Mesothelial cell of epicardium (in vitro differentiated cells): ENCODE measurements at places on chromosomes 16 and 17.

GRCh38 chr16:63618896-63619485 is 1502.9 kb downstream of the CDH11 start:
- no peak overlapping the region for H3K4me3 ChIP-seq
- no peak for DNase-seq
- no peak overlapping the region for H3K27ac ChIP-seq
- no peaks in the 10 kb centered on the region for H3K36me3 ChIP-seq

DNA sequence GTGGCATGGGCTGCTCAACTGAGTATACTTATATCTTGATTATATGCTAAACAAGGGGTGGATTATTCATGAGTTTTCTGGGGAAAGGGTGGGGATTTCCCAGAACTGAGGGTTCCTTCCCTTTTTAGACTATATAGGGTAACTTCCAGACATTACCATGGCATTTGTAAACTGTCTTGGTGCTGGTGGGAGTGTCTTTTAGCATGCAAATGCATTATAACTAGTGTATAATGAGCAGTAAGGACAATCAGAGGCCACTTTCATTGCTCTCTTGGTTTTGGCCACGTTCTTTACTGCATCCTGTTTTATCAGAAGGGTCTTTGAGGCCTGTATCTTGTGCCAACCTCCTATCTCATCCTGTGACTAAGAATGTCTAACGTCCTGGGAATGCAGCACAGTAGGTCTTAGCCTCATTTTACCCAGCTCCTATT is 12.0 kb downstream of the PRR11 start:
- no peaks in the 10 kb centered on the region for H3K4me1 ChIP-seq
- no peaks in the 10 kb centered on the region for H3K27me3 ChIP-seq
- peaks cover 5% of the 10 kb centered on the region for H3K36me3 ChIP-seq
- no peak overlapping the region for H3K27ac ChIP-seq

- no peaks in the 10 kb centered on the region for H3K36me3 ChIP-seq
- H3K27me3 ChIP-seq: peaks cover 37% of the 10 kb centered on the region
- no peak overlapping the region for H3K4me3 ChIP-seq
- no peak for DNase-seq
- H3K4me1 ChIP-seq: no peaks in the 10 kb centered on the region
Measured at GRCh38 chr16:975291-975690, 4.5 kb upstream of the LMF1 start.

GRCh38 chr16:84754353-84754856 is 54.6 kb downstream of the USP10 start:
- DNase-seq: no peak
- H3K36me3 ChIP-seq: peaks cover 3% of the 10 kb centered on the region
- peak overlapping the region; percentile 87 for H3K27ac ChIP-seq

- no peak for DNase-seq
- H3K36me3 ChIP-seq: peaks cover 19% of the 10 kb centered on the region
- no peak overlapping the region for H3K27ac ChIP-seq
- H3K4me1 ChIP-seq: peaks cover 23% of the 10 kb centered on the region
Measured at GRCh38 chr16:4428500-4428899, 2.8 kb downstream of the DNAJA3 start.

- H3K36me3 ChIP-seq: no peaks in the 10 kb centered on the region
- H3K4me3 ChIP-seq: no peak overlapping the region
- no peaks in the 10 kb centered on the region for H3K27me3 ChIP-seq
- no peak overlapping the region for H3K27ac ChIP-seq
Measured at GRCh38 chr17:16911141-16911937, 60.6 kb downstream of the TNFRSF13B start.

GRCh38 chr17:13114601-13115031 is 96.8 kb upstream of the ELAC2 start:
- H3K4me3 ChIP-seq: peak overlapping the region; percentile 58
- peaks cover 27% of the 10 kb centered on the region for H3K4me1 ChIP-seq
- H3K27me3 ChIP-seq: no peaks in the 10 kb centered on the region
- peak; percentile 49 for DNase-seq

DNA sequence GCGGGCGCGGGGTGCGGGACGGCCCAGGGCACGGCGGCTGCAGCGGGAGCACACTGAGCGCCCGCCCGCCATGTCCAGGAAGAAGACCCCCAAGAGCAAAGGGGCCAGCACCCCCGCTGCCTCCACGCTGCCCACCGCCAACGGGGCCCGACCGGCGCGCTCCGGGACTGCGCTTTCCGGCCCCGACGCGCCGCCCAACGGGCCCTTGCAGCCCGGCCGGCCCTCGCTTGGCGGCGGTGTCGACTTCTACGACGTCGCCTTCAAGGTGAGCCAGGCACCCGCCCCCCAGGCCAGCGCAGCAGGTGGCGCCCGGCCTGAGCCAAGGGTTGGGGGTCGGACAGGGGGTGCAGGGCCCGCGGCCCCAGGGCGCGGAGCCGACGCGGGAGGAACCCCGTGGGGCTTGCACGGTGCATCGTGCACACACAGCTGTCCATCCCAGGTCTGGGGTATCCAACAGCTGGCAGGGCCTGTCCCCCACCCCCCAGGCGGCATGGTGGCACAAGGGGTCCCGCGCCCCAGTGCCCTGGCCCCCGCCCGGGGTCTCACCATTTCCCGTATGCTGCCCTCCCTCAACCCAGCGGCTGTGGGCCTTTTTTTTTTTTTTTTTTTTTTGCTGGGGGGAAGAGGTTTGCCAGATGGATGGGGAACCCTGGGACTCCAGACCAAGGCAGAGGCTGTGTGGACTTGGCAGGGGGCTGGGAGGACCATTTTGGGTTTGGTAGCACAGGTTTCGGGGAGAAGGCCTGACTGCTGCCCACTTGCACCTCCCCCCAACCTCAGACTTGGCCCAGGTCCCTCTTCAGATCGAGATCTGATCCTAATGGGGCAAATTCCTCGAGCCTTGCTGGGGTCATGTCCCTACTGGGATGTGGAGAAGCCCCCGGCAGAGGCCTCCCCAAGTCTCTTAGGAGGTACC is 547 bp downstream of the RAB26 start:
- H3K4me1 ChIP-seq: peaks cover 39% of the 10 kb centered on the region
- peak overlapping the region; percentile 59 for H3K4me3 ChIP-seq
- DNase-seq: no peak
- no peaks in the 10 kb centered on the region for H3K27me3 ChIP-seq
- peaks cover 4% of the 10 kb centered on the region for H3K36me3 ChIP-seq

DNA sequence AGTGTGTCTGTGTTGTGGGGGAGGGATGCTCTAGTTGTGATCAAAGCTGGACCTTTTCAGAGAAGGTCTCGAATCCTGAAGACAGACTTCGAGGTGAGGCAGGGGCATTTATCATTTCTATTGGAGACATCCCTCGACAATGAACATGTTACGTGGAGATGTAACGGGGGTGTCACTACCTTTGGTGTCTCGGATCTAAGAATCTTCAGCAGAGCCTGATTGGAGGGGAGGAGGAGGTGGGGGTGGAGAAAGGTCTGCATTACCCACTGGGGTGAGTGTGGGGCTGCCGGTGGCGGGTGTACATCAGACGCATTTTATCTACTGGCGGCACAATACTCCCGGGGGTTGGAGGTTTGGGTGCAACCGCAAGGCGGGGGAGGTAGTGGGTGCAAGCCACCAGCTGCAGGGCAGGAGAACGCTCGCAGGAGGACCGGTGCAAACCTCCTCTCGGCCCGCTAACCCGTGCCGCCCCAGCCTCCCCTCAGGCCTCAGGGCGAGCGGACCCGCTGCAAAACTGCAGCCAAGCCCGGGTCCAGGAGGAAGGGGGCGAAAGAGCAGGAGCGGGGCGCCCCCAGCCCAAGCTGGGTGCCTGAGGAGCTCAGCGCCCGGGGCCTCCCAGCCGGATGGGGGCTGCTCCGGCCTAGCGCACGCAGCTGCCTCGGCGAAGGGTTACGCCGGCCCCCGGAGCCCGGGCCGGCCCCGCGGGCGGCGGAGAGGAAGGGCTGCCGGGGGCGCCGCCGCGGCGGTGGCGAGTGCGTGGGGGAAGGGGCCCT is 735 bp downstream of the ZNF652 start:
- peak overlapping the region; percentile 92 for H3K27ac ChIP-seq
- H3K36me3 ChIP-seq: no peaks in the 10 kb centered on the region
- no peaks in the 10 kb centered on the region for H3K27me3 ChIP-seq
- peak overlapping the region; percentile 87 for H3K4me3 ChIP-seq
- H3K4me1 ChIP-seq: peaks cover 45% of the 10 kb centered on the region

DNA sequence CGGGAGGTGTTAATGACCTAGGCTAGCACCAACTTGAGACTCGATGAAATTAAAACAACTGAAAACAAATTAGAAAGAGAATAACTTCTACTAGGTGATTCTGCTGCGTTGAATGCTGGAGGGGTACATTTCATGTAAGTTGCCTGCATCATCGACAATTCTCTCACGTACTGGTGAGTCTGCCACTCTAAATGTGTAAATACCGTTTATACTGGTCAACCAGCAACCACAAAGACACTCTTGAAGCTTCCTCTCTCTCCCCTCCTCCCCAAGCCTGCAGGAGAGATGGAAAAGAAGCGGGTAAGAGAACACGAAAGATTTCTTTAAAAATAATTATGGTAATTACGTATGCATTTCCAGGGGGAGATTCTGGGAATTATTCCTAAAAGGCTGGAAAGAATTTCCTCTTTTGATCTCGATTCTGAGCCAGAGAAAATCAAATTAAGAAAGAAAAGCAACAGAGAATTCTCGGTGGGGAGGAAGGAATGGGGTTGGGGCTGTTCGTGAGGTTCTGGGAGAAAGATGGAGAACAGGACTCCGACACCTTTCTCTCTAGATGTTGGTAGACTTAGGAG is 68.6 kb upstream of the MRTFB start:
- H3K36me3 ChIP-seq: no peaks in the 10 kb centered on the region
- H3K4me3 ChIP-seq: peak overlapping the region; percentile 63

DNA sequence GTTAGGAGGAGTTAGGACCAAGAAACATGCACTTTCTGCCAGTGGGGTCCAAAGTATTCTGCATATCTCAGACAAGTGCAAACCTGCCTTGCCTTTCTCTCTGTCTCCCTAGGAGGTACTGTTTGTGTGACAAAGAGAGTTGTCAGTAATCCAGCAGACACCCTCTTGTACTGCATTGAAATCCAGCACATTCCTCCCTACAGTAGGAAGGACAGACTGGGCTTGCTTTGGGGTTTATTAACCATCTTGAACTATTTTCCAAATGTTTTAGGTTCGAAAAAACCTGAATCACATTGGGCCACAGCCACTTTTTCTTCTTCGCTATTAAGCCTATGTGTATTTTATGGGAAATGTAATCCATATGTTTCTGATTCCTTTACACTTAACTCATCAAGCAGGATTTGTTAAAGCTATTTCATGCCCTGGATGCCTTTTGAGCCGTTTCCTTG is 204.2 kb upstream of the KCNJ16 start:
- H3K36me3 ChIP-seq: no peaks in the 10 kb centered on the region
- H3K4me3 ChIP-seq: no peak overlapping the region
- DNase-seq: no peak
- H3K27ac ChIP-seq: peak overlapping the region; percentile 53

- no peak for DNase-seq
- H3K4me3 ChIP-seq: no peak overlapping the region
- H3K27me3 ChIP-seq: no peaks in the 10 kb centered on the region
- no peaks in the 10 kb centered on the region for H3K36me3 ChIP-seq
- H3K4me1 ChIP-seq: no peaks in the 10 kb centered on the region
Measured at GRCh38 chr16:4160658-4161430, 44.6 kb upstream of the ADCY9 start.

DNA sequence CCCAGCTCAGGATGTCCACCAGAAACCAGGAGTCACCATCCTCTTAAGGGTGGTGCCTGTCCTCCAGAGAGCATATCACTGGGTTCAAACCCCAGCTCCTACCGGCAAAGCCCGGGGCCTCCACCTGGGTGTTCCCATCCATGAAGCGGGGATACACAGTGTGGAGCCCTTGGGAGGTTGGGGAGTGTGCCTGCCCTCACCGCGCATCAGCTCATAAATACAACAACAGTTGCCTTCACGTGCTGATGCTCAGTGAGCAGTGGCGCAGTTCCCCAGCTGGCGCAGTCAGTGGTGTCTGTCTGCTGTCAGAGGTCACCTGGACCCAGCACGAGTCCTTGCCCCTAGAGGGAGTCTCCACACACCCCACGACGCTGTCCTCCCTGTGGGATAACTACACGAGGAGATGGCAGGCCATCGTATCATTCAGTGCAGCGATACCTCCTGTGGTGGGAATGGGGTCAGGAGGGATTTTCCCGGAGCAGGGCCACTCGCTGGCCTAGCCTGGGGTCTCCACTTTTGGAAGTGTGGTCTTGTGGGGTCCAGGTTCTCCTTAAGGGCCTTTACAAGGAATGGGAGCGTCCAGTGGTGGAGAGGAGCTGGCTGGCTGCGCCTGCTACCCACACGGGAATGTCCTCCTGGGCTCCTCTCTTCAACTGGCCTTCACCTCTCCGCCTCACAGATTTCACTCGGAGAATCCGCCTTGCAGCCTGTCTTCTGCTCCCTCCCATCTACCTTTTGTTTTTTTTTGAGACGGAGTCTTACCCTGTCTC is 2.3 kb upstream of the ELOB start:
- peaks cover 2% of the 10 kb centered on the region for H3K27me3 ChIP-seq
- H3K4me1 ChIP-seq: peaks cover 22% of the 10 kb centered on the region
- DNase-seq: no peak
- peak overlapping the region; percentile 91 for H3K4me3 ChIP-seq
- no peaks in the 10 kb centered on the region for H3K36me3 ChIP-seq

GRCh38 chr17:37465069-37465616 is 24.5 kb upstream of the DUSP14 start:
- DNase-seq: no peak
- H3K36me3 ChIP-seq: peaks cover 23% of the 10 kb centered on the region
- no peaks in the 10 kb centered on the region for H3K27me3 ChIP-seq
- no peak overlapping the region for H3K4me3 ChIP-seq
- H3K27ac ChIP-seq: no peak overlapping the region
- no peaks in the 10 kb centered on the region for H3K4me1 ChIP-seq

GRCh38 chr17:41420134-41420533 is 4.3 kb downstream of the KRT37 start:
- no peak overlapping the region for H3K4me3 ChIP-seq
- peaks cover 45% of the 10 kb centered on the region for H3K4me1 ChIP-seq
- H3K36me3 ChIP-seq: no peaks in the 10 kb centered on the region
- H3K27ac ChIP-seq: no peak overlapping the region
- no peak for DNase-seq

GRCh38 chr16:78745108-78746019 is 645.9 kb downstream of the WWOX start:
- peaks cover 44% of the 10 kb centered on the region for H3K4me1 ChIP-seq
- H3K27me3 ChIP-seq: no peaks in the 10 kb centered on the region
- H3K4me3 ChIP-seq: peak overlapping the region; percentile 4
- peak overlapping the region; percentile 63 for H3K27ac ChIP-seq
- no peaks in the 10 kb centered on the region for H3K36me3 ChIP-seq
